Amygdala (tissue), 56 donors: ENCODE measurements at places on chromosomes 3 and 15.
A peak's percentile ranks its signal among the peaks of the same experiment; 100 is the strongest.

- peak; percentile 15 for DNase-seq
Measured at GRCh38 chr3:194687638-194688199, 2.0 kb downstream of the FAM43A start.

- DNase-seq: no peak
Measured at GRCh38 chr15:82855286-82856100, 46.1 kb downstream of the WHAMM start.

GRCh38 chr15:99441871-99442251, 123.9 kb upstream of the MEF2A start:
- DNase-seq: no peak

- DNase-seq: no peak
Measured at GRCh38 chr3:69240651-69241568, 118.5 kb upstream of the LMOD3 start.

DNA sequence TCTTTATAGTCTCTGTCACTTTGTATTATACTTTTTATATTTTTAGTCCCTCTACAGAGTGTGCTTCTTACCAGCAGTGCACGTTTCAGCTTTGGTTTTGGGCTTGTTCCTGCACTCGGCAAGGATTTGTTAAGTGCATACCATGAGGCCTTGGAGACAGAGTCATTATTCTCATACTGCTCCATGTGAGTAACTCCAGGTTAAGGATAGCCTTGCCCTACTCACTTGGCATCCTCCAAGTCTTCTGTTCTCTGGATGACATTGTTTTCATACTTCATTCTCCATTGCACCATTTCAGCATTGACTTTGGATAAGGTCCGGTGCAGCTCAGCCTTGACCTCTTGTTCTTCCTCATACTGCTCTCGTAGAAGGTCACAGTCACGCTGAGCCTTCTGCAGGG, 96.4 kb downstream of the MYH15 start:
- no peak for DNase-seq

GRCh38 chr15:90531147-90531546, 1.4 kb downstream of the CRTC3 start:
- DNase-seq: no peak

DNA sequence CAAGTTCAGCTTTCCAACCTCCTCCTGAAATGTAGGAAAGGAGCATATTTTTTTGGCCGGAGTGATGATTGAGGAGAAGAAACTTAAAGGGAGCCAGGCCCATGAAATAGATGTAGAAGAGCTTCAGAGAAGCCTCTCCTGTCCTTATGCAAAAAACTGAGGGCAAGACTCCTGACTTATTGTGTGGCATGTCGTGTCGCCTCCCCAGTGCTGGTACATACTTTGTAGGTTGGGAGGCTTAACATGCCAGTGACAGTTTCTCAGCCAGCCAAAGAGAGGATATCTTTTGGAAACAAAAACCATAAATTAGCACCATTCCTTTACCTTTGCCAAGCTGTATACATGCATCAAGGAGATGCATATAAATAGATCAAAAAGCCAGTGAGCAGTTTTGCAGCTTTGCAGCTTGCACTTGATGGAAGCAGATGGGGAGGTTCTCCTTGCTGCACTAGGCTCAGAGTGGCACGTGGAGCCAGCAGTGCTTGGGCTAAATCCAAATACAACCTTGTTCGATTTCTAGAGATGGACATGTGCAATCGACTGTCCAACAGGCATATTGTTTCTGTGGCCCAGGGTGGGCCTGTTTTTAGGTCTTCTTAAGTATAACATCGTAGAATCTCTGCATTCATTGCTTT, 10.2 kb downstream of the SLCO3A1 start:
- DNase-seq: no peak

DNA sequence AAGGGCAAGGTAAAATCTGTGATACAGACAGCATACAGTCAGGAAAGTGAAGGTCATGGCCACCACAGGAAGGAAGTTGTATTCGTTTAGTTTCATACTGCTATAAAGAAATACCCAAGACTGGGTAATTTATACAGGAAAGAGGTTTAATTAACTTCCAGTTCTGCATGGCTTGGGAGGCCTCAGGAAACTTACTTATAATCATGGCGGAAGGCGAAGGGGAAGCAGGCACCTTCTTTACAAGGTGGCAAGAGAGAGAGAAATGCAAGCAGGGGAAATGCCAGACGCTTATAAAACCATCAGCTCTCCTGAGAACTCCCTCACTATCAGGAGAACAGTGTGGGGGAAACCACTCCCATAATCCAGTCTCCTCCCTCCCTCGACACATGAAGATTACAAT, 353.7 kb upstream of the SEMA6D start:
- no peak for DNase-seq

- DNase-seq: no peak
Measured at GRCh38 chr15:66593219-66593780, 27.5 kb upstream of the LCTL start.

GRCh38 chr15:57950381-57950946, 115.0 kb downstream of the ALDH1A2 start:
- no peak for DNase-seq

DNA sequence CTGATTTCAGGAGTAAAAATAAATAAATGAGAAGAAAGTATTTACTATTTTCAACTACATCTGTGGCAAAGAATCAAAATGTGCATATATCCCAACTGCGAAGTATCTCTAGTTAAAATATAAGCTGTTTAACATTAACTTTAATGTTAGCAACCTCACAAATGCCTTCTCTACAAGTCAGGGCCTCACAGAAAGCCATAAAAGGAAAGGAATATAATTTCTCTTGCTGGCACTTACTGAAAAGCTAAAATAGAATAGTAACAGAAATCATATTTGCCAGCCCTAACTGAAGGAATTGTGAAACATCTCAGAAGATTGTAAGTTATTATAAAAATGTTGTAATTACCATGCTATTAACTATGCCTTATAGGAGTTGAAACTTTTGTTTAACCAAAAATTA, 65.1 kb upstream of the MBNL1 start:
- DNase-seq: no peak

DNA sequence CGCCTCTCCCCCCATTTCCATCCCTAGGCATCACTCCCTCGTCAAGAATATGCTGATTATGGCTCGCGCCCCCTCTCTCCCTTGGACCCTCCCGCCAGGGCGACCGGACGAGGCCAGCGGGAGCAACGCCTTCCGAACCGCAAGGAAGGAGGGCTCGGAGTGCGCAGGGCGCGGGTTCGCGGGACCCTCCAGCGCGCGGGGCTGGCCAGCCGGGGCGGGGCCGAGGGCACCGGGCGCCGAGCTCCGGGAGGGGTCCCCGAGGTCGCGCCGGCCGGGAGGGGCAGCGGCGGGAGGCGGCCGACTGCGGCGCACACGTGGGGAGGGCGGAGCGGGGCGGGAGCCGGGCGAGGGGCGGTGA, 483 bp downstream of the EHD4 start:
- no peak for DNase-seq

DNA sequence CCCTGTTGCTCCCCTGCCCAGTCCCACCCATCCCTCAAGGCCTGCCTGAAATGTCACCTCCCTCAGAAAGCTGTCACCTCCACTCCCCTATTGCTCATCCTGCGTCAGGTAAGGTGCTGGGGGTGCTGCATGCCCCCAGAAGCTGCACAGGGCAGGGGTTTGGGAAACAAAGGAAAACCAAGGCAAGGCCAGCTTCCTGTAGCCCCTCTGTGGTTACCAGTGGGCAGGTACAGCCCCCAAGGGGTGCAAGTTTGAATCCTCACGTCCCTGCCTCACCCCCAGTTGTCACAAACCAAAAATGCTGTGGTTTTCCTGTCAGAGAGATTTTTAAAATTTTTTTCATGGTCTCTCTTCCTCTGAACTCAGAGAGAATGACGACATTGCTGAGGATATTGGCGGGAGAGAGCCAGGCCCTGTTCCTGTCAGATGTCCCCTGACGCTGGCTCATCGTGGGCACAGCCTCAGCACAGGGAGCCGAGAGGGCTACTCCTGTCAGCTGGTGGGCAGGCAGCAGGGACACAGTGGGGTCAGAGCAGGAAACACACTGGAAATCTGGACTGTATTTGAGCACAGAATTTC, 27.0 kb downstream of the PSTPIP1 start:
- DNase-seq: no peak

DNA sequence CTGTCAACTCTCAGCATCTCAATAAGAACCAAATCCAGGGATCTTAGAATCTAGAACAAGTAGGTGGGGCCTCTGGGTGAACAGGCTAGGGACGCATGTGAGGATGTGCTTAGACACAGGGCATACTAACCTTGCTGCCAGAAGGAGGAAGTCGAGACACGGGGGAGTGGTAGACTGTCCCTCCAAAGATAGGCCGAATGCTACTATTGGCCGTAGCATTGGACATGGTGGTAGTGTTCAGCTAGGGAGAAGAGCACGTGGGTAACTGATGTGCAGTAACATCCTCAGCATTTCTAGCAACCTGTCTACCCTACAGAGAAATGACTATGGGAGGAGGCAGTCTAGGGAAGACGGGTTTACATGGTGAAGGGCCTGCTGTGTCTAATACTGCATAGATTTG, 15.6 kb downstream of the RCCD1 start:
- DNase-seq: no peak

- peak; percentile 54 for DNase-seq
Measured at GRCh38 chr15:98548139-98548971, 100.0 kb upstream of the IGF1R start.

DNA sequence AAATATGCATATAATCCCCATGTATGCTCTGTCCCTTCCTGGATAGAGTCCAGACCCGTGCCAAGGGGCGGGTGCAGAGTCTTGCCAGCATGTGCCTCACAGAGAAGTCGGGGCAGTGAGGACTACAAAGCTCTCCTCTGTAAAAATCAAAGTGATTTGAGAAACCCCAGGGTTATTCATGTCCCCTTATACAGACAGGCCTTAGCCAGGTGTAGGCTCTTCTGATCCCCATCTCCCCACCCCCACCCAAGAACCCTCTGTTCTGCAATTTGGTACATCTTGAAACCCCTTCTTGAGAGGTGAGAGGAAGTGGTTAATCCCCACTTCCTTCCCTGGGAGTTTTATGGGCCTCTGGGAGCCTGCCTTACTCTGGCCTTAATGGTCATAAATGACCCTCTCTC, 24.7 kb downstream of the TRIM71 start:
- no peak for DNase-seq

DNA sequence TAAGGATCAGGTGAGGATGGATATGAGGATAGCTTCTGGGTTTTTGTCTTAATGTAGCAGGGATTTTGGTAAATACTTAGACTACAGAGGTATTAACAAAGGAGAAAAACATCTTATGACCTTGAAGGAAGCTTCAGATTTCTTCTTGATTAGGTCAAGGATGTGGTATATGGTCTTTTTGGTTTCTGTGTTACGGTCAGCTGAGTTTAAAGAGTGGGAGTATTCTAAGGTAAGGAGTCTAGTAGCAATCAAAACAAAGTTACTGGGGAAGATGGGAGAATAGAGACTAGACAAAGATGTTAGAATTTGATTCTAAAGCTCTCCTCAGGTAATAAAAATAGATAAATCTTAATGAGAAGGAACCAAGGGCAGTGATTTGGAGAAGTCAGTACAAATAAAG, 6.2 kb downstream of the HMG20A start:
- no peak for DNase-seq

GRCh38 chr15:37134699-37135131, 34.4 kb upstream of the MEIS2 start:
- no peak for DNase-seq

GRCh38 chr15:59251001-59251845, 44.6 kb downstream of the LDHAL6B start:
- no peak for DNase-seq

DNA sequence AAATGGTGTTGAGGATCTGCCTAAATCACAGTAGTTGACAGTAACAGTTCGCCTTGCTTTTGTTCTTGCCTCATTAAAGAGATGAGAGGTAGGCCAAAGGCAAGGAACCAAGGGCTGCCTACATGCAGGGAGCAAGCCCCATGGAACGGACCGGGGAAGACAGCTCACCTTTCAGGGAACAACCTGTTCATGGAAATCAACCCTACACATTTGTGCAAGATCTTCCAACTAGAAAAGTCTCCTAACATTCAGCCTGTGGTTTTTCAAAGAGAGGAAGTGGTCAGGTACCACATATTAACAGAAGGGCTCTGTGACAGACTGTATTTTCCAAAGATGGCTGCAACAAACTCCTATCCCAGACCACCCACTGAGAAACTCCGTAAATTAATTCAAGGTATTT, 1031.8 kb upstream of the NR2F2 start:
- no peak for DNase-seq

DNA sequence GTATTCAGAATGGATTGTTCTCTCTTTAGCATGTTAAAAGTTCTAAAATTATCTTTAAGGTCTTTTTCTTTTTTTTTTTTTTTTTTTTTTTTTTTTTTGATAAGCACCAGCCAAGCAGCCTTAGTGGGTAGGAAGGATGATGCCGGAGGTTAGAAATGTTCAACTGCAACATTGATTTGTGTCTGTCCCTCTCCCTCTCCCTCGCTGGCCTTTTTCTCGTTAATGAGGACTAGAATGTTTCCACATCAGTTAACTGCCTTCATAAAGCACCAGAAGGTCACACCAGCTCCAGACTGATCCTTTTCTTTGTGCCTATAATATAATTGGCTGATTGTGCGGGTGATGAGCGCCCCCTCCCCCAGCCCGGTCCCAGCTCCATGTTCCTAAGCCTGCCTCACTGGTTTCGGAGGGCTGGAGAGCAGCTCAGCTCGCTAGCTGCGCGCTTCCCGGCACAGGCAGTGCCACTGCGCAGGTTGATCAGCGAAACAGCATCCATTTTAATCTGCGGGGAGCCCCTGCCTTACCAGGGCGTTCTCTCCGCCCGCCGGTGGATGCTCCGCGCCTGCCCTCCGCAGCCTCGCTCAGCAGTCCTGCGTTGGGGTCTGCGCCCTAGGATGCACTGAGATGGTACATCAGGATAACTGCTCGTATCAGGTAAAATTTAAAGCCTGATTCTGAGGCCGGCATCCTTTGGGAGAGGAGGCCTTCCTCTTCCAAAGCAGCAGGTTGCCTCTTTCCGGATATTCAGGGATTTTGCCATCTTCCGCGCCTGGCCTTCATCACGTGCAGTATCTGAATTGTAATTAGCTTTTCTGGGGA, 148.9 kb upstream of the IL12A start:
- DNase-seq: peak; percentile 86

GRCh38 chr15:76196269-76197231, 114.7 kb downstream of the ETFA start:
- peak; percentile 48 for DNase-seq

DNA sequence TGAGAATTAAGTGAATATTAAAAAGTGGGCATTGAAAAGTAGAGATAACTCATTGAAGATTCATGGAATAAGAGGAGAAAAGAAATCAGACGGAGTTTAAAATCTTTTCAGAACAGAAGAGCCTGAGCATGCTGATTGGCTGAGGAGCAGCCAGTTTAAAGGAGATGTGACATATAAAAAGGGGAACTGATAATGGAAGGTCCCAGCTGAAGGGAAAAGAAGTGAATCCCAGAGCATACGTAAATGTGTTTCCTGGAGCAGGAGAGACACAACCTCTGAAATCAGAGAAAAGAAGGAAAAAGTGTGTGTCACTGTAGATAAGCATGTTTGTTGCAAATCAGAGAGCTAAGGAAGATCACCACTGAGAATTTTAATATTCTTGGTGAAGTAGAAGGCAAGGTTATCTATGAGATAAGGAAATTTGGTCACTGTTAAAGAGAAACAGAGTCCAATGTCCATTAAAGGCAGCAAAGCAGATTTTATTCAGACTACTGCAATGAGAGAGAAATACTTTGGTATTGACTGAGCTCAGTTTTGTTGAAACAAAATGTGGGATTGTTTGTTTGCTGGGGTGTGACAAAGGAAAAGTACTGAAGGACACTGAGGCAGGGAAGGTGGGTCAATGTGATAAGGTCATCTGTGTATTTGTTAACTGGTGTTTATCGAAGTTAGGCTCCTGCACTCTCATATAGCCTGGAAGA, 84.6 kb upstream of the WDR72 start:
- DNase-seq: no peak
